ENCODE measurements at places on chromosomes 7 and 10.

DNA sequence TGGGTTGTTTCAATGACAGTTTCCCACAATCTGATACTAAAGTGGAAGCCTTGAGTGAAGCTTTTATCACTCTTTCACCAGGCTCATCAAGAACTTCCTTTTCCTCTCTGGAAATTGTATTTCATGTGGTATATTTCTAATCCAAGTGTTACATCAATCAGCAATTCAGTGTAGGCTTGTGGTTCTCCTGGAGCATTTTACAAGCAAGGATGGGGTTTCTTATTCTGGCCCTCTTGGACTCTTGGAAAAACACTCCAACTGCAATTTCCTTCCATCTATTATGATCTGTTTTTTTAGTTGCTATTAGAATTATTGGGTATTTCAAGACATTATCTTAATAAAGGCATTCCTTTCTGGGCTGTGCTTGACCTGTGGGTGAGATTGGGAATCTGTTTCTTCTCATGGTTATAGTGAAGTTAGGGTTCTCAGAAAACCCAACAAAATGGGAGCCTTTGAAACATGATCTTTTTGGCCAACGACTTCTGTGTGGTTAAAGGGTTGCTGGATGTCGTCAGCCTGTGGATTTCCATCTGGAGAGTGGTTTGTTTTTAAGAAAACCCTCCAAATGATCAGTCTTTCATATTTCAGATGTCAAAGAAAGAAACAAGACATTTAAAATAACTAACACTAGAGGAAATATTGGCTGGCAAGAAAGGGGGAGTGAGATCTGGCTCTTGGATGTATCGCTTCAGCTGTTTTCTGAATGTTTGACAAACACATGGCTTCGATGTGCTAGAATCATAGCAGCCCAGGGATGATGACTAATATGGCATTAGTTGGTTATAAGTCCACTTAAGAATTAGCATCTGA lies 540.2 kb downstream of the LRMDA start:
- DNase-seq: no peak

- no peak for DNase-seq
These were observed 25.9 kb upstream of the GOLGA7B start for GRCh38 chr10:97823734-97824133.

- DNase-seq: no peak
These were observed 3.9 kb upstream of the SGPL1 start for GRCh38 chr10:70811881-70812280.

- no peak for DNase-seq
These were observed 254.3 kb upstream of the GNAI1 start for GRCh38 chr7:79880312-79880711.
